ENCODE measurements at places on chromosomes 3 and 15.

DNA sequence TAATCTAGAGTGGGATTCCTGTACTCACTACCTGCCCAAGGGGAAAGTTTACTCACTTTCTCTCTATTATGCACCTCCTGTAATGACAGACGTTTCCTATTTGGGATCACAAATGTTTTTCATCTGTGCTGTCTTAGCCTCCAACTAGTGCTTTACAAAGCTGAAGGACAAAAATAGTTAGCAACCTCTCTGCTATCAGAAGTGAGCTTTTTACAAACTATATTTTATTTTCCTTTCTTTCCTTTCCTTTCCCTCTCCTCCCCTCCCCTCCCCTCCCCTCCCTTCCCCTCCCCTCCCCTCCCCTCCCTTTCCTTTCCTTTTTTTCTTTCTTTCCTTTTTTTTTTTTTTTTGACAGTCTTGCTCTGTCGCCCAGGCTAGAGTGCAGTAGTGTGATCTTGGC, 130.8 kb downstream of the UNC13C start:
- no peak for DNase-seq

DNA sequence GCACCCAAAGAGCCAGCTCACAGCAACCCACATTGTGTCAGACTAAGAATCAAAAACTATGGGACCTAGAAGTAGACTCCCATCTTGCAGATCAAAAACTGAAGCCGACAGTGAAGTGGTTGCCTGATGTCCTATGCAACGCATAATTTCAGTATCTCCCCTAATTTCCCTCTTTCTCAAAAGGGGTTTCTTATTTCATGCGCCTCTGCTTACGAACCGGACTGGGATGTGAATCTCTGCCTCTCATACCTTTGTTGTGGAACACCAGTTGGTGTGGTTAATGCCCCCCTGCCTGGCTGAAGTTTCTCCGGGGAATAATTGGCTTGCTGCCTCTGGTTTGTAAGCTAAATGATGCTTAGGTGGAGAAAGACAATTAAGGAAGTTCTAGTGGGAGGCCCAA, 514 bp upstream of the FAM174B start:
- no peak for DNase-seq

DNA sequence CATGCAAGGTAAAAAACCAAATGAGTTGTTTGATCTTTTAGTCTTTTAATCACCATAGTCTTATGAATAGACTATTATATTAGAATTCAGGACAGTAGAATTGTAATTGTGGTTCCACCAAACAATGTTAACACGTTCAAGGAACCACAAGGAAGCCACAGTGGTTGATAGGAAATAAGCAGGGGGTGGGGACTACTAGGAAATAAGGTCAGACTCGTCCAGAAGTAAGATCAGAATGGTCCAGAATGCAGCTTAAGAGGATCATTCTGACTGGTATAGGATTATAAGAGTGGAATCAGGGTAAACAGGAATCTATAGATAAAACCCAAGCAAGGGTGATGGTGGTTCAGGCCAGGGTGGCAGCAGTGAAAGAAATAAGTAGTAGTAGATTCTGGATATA, 7.5 kb downstream of the MYNN start:
- DNase-seq: no peak

DNA sequence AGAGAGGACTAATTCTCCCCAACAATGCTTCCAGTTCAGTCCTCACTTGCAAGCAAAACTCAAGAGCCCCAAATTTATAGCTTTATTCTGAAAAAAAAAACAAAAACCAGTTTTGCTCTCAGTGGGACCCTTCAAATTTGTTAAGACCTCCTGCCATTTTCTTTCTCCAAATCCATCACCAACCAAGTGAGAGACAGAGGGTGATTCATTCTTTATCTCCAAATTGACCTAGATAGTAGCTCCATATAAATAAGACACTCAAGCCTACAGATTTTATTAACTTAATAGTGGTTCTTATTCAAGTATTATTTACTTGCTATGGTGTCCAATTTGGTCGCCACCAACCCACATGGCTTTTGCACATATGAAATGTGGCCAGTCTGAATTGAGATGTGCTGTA, 195.8 kb downstream of the RORA start:
- no peak for DNase-seq

DNA sequence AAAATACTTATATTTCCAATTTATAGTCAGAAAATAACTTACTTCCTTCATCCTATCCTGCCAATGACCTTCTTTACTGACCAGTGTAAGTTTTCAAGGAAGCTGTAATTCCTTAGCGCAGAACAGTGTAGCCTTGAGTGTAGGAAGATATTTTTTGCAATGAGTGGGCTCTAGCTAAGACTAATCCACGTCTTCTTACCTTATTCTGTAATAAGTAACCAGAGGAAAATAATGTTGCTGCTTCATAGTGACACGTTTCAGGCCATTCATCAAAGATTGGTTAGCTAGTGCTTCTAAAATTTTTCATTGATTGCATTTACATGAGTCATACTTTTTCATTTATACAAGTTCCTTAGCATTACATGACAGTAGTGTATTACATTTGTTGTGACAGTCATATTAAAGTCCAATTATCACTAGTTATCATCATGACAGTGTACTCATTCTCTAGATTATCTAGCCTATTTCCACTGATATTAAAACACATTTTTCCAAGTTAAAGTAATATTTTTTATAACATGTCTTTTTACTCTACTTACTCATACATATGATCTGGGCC, 403.8 kb upstream of the EPHA3 start:
- DNase-seq: peak; percentile 27

DNA sequence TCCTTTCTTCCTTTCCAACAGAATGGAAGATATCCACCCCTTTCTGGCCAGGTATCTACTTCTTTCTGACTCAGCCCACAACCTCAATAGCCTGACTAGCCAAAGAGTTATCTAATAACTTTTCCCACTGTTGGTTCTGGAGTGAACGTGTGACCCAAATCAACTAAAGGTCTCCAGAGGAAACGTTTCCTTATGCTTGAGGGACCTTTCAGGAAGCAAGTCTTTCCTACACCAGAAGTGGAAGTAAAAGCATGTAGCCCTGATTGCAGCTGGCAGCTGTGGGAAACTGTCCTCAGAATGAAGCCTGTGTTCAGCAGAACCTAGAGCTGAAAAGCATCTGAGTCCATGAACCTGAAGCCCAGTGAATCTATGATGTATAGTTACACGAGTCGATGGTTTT, 34.7 kb upstream of the PHLDB2 start:
- DNase-seq: no peak

GRCh38 chr3:192408647-192409200, 318.6 kb downstream of the FGF12 start:
- DNase-seq: peak; percentile 14

DNA sequence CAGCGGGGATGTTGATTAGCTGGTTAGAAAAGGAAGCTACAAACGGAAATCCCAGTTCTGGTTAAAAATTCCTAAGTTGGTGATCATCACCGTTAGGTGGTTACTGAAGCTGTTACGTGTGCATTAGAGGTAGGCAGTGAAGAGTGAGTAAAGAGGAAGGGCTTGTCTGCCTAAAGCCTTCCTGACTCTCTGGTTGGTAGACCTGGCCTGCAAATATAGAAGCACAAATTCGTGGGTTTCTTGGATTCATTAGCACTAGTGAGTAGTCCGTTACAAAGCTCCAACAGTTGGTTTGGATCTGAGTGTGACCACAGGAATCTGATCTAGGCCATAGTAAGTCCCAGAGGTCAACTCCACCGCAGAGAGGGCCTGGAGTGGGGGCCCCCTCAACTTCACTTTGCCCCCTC, 174.0 kb upstream of the TP63 start:
- DNase-seq: no peak

- peak; percentile 66 for DNase-seq
Measured at GRCh38 chr3:58090351-58090750, 82.1 kb downstream of the FLNB start.

Measured in fibroblast of lung (primary cell).